ENCODE measurements at places on chromosomes 2 and 18.

DNA sequence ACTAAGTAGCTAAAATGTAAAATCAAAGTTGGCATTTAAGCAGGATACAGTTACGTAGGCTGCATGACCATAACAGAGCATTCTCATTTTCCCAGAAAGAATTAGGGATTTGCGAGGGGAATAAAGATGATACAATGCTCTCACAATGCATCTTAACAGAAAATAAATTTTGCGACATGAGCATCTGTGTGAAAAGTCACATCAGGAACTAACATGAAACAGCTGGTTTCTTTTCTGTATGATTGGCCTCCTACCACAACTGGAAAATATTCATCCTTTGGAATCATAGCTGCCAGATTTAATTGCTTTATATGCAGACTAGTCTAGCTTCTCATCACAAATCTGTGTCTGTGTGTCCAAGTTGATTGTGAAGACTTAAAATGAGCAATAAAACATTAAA is 66.0 kb downstream of the KCTD18 start:
- no peak for DNase-seq

- DNase-seq, result no peak
Measured at GRCh38 chr2:101768556-101769220, 71.2 kb downstream of the MAP4K4 start.

DNA sequence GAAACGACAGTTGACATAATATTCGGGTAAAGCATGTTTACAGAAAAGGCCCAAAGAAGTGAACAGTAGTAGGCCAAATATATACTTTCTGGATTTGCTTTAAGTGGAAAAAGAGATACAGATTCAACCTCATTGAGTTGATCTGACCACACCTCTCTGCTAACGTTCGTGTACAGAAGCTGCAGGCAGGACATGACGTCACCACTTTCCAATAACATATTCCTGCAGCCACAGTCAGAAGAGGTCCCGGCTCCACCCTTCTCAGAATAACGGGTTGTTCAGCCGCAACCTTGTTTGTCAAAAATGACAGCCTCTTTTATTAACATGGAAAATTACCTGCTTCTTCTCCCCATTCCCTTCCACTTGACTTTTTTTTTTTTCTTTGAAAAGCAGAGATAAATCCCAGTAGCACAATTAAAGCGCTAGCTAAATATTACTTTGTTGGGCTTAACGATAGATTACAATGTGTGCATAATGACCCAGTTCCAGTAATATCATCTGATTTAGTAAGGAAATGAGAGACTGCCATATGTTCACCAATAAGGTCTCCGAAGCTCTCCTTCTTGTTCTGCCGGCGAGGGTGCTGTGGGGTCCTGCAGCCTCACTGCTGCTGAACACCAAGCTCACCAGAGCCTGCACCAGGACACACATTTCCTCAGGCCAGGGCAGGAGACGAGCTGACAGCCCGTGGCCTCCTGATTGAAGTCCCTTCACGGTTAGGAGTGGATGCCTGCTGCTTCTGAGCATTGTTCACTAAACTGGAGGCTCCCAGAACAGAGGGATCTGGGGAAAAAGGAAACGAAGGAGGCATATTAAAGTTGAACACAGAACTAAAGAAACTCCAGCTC is 451.0 kb upstream of the SALL3 start:
- DNase-seq, result no peak

GRCh38 chr2:67600222-67600871 is 203.2 kb downstream of the ETAA1 start:
- DNase-seq, result no peak

DNA sequence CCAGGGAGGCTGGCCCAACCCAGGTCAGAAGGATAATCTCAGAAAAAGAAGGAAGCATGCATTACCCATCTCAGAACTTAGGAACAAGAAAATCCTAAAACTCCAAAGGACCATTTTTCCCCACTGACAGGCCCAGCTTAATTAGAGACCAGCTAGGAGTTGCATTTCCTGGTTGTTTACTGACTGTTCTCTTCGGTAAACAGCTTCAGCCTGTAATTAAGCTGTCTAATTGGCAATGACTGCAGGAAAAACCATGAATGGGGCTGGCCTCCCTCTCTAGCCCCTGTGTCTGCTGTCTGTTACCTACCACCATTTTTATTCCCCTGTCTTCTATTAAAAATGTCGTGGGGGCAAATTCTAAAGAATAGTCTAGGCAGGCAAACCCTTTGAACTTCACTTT is 146.5 kb downstream of the AGAP1 start:
- no peak for DNase-seq

GRCh38 chr2:23606968-23607367 is 222.0 kb downstream of the KLHL29 start:
- peak; percentile 85 for DNase-seq

DNA sequence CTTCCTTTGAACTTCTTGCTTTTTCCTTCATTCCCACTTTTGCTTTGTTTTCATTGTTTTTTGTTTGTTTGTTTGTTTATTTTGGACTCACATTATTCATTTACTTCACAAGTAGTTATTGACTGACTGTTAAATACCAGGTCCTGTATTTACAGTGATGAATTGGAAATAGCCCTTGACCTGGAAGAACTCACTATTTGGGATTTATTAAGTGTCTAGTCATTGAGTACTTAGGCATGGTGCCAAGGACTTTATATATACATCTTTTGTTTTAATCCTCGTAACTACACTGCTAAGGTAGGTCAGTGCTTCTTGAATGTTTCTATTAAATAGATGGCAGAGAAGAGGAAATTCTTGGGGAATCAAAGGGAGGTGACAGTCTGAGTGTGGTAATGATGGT is 11.1 kb downstream of the SPOPL start:
- peak; percentile 29 for DNase-seq

DNA sequence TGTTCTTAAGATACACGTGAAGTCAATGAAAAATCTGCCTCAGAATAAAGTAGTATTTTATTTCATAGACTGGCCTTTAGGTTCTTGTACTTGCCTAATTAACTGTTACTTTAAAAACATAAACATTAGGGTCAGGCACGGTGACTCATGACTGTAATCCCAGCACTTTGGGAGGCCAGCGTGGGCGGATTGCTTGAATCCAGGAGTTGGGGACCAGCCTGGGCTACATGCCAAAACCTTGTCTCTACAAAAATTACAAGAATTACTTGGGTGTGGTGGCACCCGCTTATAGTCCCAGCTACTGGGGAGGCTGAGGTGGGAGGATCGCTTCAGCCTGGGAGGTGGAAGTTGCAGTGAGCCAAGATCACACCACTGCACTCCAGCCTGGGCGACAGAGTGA is 16.0 kb upstream of the SNORC start:
- DNase-seq, result peak; percentile 90

DNA sequence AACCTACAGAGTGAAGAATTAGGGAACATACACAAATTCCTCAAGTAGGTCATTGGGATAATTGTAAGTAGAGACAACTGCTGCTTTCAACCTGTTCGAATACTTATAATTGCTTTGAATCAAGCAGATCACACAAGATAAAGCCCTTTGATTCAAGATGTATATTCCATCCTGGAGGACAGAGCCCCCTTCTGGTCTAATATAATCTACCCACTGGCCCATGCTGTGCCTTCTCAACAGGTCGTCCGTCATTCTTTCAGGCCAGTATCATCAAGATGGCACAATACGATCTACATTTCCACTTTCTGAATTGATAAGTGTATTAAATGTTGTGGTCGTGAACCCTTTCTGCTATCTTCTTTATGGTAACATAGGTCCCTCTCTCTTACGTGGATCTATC is 387.0 kb upstream of the CDH19 start:
- DNase-seq, result no peak

DNA sequence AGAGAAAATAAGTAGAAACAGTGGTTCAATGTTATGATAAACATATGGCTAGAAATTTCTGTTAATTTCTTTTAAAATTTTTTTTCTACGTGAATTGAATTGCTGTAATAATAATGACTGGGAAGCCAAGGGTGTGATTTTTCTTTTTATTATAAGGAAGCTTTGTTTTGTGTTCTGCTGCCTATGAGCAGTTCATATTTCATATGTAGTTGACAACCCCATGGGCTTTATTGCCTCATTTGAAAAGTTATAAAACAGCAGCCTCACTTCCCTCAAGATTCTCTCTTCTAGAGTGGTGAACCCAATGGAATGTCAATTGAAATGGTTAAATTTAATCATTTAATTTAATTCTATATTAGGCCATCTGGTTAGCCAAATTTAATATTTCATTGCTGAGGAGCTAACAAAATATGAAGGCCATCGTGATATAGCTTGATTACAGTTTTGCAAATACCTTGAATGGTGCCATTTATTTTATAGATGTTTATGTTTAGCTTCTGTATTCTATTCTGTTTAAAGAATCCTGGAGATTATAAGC is 72.6 kb upstream of the DOCK10 start:
- DNase-seq, result no peak

DNA sequence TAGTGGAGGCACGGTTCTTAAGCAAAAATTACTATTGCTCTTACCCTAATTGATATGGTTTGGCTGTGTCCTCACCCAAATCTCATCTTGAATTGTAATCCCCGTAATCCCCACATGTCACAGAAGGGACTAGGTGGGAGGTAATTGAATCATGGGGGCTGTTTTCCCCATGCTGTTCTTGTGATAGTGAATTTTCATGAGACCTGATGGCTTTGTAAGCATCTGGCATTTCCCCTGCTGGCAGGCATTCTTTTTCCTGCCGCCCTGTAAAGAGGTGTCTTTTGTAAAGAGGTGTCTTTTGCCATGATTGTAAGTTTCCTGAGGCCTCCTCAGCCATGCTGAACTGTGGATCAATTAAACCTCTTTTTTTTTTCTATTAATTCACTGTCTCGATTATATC is 1691.8 kb upstream of the SLC39A10 start:
- DNase-seq, result no peak

DNA sequence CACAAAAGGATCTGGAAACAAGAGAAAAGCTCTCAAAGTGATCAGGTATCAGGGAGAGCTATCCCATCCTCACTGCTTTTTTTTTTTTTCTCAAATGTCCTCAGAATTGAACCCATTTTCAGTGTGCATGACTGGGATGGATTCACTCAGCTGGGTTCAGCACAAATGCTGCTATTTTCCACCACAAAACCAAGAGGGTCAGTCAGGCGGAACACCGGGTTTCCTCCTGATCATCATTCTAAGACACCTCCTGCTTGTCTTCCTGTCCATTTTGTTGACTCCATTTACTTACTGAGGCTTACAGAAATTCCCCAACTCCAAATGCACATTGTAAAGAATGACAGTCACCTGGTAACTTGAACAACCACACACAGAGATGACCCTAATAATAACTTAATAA is 39.9 kb downstream of the CYRIA start:
- no peak for DNase-seq

- no peak for DNase-seq
Measured at GRCh38 chr2:182655750-182656149, 60.3 kb upstream of the DNAJC10 start.

GRCh38 chr18:7683753-7684152 is 116.6 kb downstream of the PTPRM start:
- no peak for DNase-seq

DNA sequence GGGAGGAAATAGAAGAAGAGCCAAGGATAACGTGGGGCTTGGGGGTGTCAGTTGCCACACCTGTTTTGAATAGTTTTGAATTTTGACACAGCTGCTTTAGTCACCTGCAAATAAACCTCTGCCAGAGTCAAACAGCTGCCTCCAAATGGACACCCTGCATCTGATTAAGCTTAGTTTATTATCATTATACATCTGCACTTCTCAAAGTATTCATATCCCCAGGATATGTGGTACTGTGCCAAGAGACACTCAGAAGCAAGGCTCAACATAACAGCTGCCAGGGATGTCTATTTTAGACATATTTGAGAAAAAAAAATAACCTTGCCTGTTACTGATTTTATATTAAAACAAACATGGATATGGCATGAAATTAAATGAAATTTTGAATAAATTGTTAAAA is 122.5 kb upstream of the WDR75 start:
- DNase-seq, result no peak

- DNase-seq, result no peak
Measured at GRCh38 chr2:20669562-20670314, 2.8 kb downstream of the GDF7 start.

DNA sequence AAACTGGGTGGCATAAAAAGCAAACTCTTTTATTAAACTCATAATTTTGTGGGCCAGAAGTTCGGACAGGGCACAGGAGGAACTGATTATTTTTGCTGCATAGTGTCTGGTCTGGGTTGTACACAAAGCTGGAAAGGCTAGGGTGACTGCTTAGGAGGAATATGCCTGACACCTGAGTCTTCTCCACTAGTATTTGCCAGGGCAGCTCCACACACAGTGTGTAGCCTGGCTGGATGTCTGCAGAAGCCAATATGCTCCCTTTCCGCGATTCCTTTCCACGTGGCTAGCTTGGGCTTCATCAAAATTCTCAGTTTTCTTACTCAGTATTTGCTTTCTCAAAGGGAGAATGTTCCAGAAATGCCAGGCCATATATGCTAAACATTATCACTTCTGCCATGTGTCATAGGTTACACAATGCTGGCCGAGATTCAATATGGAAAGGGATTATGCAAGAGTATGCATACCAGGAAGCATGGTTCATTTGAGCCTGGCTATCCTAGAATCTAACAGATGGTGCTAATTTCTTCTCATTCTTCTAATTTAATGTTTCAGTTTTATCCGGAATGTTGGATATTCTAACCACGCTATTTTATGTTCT is 142.7 kb upstream of the DOK6 start:
- peak; percentile 93 for DNase-seq

- DNase-seq, result no peak
Measured at GRCh38 chr2:179744401-179744800, 117.0 kb downstream of the ZNF385B start.

DNA sequence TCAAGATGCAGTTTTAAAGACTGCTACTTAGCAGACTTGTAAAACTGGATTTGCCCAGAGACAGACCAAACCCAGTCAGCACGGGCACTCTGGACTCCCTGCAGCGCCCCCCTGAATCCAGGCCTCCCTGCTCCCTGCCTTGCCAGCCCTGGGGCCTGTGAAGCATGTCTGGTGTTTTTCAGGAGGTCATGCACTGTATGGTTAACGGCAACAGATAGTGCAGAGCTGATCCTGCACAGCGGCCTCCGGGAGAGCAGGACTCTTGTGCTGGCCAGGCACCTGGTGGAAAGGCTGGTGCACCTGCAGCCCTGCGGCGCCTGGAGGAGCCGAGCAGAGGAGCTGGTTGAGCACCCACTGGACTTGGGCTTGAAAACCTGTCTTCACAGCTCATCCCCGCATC is 30.4 kb downstream of the HDAC4 start:
- DNase-seq, result no peak

- DNase-seq, result no peak
Measured at GRCh38 chr2:107362993-107363392, 463.7 kb upstream of the RGPD4 start.

All from fibroblast of mammary gland (primary cell).